ENCODE measurements at places on chromosomes 3 and 15. TPM values are rescaled to one million over a fixed set of nuclear protein-coding genes. Genes with fewer than 3 reads are reported as not detected.

The SLC22A13 gene
- not detected for total RNA-seq

The TP63 gene
- 0.18 TPM for total RNA-seq

The RTP1 gene
- not detected for total RNA-seq

The GAP43 gene
- total RNA-seq = 0.07 TPM

The PARP14 gene
- total RNA-seq = 7.2 TPM

The LYZL4 gene
- total RNA-seq = not detected
